Esophagus squamous epithelium (tissue), 5 donors: ENCODE measurements at places on chromosomes 16 and 17. TPM values are rescaled to one million over a fixed set of nuclear protein-coding genes. Genes with fewer than 3 reads are reported as not detected.
A peak's percentile ranks its signal among the peaks of the same experiment; 100 is the strongest.

Gene CEP20
- 36.1 TPM for total RNA-seq

Gene NPIPB6
- total RNA-seq, result 3.8 TPM

Gene C17orf50
- not detected for total RNA-seq

Gene FBXO47
- total RNA-seq, result not detected

Gene APOH
- not detected for total RNA-seq

Gene CCDC78
- total RNA-seq, result 0.59 TPM

Gene CMTM4
- total RNA-seq, result 13.7 TPM

- DNase-seq, result no peak
- H3K27me3 ChIP-seq, result no peaks in the 10 kb centered on the region
- no peak overlapping the region for H3K4me3 ChIP-seq
- no peaks in the 10 kb centered on the region for H3K36me3 ChIP-seq
- peaks cover 14% of the 10 kb centered on the region for H3K4me1 ChIP-seq
- peak overlapping the region; percentile 88 for H3K27ac ChIP-seq
These were observed 23.2 kb downstream of the MXRA7 start for GRCh38 chr17:76687298-76688164.

DNA sequence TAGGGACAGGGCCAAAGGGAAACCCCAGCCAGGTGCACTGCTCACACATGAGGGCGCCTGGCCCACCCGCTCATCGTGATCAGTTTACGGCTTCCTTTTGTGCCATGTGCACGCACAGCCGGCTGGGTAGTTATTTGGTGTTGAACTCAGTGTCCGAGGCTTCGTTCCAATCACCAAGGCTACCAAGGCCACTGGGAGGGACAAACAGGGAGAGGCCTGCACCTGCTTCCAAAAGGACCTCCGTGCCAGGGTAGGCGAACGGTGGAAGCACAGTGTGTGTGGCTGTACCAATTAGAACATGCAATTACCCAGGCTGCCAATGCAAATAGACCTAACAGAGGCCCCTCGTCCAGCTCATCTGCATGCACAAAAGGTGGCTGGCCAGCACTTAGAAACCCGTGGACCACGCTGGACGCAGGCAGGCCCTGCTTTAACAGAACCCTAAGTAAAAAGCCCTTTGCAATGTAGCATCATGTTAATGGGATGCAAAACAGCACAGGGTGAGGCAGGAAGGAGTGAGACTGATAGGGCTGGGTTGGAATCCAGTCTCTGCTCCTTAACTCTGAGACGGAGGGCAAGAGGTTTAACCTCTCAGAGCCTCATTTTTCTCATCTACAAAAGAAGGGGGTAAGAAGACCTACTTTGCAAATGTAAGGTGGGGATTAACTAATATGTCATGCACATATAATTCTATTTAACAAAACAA lies 204.0 kb downstream of the XYLT1 start:
- no peak overlapping the region for H3K4me3 ChIP-seq
- H3K27me3 ChIP-seq, result no peaks in the 10 kb centered on the region
- H3K27ac ChIP-seq, result no peak overlapping the region
- no peaks in the 10 kb centered on the region for H3K4me1 ChIP-seq
- H3K36me3 ChIP-seq, result no peaks in the 10 kb centered on the region
- no peak for DNase-seq

DNA sequence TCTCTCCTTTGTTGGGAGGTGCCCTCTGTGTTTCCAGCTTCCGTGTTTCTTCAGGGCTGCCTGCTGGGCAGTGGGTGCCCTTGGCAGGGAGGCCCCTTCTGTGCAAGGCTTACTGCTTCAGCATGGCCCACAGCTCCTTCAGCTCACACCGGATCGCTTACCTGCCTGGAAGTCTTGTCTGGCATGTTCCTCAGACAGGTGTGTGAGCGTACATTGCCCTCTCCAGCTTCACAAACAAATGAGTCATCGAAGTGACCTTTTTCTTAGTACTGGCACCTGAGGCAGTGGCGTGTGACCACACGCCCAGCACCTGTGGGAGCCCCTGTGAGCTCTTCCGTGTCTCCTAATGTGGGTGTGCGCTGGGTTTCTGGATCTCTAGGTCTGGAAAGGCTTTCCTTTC lies 3.5 kb downstream of the RAB40C start:
- H3K36me3 ChIP-seq, result no peaks in the 10 kb centered on the region
- peak overlapping the region; percentile 93 for H3K27ac ChIP-seq
- H3K27me3 ChIP-seq, result no peaks in the 10 kb centered on the region
- peak overlapping the region; percentile 80 for H3K4me3 ChIP-seq

DNA sequence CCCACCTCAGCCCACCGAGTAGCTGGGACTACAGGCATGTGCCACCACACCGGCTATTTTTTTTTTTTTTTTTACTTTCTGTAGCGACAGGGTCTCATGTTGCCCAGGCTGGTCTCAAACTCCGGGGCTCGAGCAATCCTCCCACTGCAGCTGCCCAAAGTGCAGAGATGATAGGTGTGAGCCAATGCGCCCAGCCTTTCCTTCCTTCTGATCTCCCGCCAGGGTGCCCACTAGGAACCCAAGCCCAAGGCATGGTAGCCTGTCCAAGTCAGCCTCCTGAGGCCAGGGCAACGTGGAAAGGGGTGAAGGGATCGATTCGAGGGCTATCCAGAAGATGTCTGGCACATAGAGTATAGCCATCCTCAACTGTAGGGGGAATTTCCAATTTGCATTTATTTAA lies 9.6 kb upstream of the CREBBP start:
- no peak overlapping the region for H3K27ac ChIP-seq
- H3K4me3 ChIP-seq, result no peak overlapping the region
- DNase-seq, result no peak
- peaks cover 4% of the 10 kb centered on the region for H3K27me3 ChIP-seq
- H3K36me3 ChIP-seq, result no peaks in the 10 kb centered on the region

DNA sequence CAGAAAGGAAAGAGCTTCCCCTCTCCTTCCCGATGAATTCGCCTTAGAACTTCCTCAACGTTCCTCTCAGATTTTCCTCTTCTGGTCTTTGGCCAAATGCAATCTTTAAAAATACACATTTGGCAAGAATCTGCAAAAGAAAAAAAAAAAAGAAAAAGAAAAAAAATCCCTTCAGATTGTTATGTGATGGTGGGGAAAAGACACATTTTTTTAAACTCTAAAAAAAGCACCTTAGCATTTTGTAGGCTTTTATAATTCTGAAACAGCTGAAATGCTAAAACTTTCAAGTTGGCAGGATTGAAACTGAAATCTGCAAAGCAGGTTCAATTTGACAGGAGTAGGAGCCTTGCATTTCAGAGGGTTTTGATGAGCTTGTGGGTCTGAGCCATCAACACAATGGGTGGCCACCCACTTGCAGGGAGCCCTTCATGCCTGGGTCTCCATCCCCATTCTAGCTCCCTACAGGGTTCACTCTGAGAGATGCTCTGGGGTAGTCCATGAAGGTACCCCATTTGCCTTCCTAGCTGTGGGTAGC lies 33.1 kb downstream of the CACNG3 start:
- DNase-seq, result no peak
- H3K36me3 ChIP-seq, result no peaks in the 10 kb centered on the region
- H3K27ac ChIP-seq, result no peak overlapping the region
- peaks cover 22% of the 10 kb centered on the region for H3K27me3 ChIP-seq
- no peaks in the 10 kb centered on the region for H3K4me1 ChIP-seq

DNA sequence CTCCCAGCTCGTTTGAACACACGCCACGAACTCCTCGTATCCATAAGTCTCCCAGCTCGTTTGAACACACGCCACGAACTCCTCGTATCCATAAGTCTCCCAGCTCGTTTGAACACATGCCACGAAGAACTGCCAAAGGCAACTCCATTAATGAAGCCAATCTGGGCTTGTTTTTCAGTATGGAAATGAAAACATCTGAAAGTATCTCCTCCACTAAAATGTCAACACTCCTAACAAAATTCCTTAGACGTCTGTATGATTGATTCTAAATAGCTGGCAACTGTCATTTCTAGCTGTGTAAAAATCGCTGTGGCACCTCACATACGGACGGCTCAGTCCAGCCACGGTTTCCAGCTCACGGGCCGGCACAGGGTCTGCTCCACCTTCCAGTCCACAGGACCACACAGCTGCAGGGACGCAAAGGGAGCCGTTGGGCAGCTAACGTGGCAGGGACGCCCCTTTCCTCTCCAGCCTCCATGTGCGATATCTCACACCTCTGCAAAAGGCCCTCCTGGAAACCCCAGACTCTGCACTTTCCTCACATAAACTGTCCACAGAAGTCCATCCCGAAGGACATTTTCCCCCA lies 67.1 kb upstream of the METRNL start:
- no peak overlapping the region for H3K4me3 ChIP-seq
- no peaks in the 10 kb centered on the region for H3K4me1 ChIP-seq
- no peaks in the 10 kb centered on the region for H3K27me3 ChIP-seq
- no peak for DNase-seq

DNA sequence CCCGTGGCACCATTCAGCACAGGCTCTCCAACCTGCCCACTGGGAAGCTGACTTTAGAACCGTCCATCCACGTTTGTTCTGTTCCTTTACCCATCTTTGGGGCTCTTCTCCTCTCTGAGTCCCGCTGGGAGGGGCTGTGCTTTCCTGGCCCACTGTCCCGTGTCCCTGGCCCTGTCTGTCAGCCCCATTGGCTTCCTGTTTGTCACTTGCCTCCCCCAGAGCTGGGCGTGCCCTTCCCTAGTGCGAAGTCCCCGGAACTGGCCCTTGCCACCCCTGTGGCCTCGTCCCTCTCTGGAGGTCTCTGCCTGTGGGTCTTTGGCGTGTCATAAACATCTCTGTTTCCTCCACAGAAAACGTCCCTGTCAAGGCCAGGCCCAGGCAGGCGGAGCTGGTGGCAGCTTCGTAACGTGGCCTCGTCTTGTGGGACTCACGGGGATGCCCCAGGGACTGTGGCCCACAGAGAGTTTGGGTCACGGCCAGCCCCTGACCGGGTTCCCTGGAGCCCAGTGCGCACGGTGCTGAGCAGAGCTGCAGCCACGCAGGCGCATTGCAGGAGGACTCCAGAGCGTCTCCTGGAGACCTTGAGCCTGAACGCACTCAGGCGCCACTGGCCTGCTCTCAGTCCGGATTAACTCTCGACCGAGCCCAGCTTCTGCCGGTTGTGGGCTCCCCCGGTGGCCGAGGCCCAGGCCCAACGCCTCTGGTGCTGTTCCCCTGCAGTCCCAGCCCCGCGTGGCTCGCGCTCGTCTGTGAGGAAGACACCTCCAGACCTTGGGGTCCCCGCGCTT lies 7.3 kb downstream of the CHMP6 start:
- peaks cover 4% of the 10 kb centered on the region for H3K27me3 ChIP-seq
- no peak overlapping the region for H3K27ac ChIP-seq
- H3K4me1 ChIP-seq, result peaks cover 35% of the 10 kb centered on the region
- peaks cover 46% of the 10 kb centered on the region for H3K36me3 ChIP-seq

- no peaks in the 10 kb centered on the region for H3K27me3 ChIP-seq
- H3K4me3 ChIP-seq, result peak overlapping the region; percentile 56
- H3K4me1 ChIP-seq, result no peaks in the 10 kb centered on the region
- no peaks in the 10 kb centered on the region for H3K36me3 ChIP-seq
- H3K27ac ChIP-seq, result peak overlapping the region; percentile 41
These were observed 41.2 kb downstream of the C16orf87 start for GRCh38 chr16:46789499-46790414.

GRCh38 chr17:31857920-31858641 lies 963 bp downstream of the COPRS start:
- DNase-seq, result no peak
- H3K27ac ChIP-seq, result peak overlapping the region; percentile 58
- H3K27me3 ChIP-seq, result no peaks in the 10 kb centered on the region
- peaks cover 39% of the 10 kb centered on the region for H3K36me3 ChIP-seq
- peaks cover 27% of the 10 kb centered on the region for H3K4me1 ChIP-seq
- peak overlapping the region; percentile 86 for H3K4me3 ChIP-seq

DNA sequence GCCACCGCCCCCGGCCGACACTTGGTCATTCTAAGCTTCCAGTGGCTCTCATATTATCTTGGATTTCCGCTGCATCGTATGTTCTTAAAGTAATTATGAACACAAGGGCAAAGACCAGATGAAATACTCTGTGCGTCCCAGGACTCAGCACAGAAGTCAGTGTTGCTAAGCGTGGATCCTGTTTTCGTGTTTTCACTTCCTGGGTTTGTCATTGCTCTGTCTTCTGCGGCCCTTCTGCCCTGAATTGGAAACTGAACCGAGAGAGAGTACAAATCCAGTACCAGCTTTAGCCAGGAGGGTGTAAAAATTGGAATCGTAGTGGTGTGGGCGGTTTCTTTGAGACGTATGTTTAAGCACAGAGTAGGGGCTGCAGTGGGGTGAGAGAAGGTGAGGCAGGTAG lies 32.7 kb downstream of the DBNDD1 start:
- peaks cover 4% of the 10 kb centered on the region for H3K4me1 ChIP-seq
- no peaks in the 10 kb centered on the region for H3K27me3 ChIP-seq
- H3K27ac ChIP-seq, result no peak overlapping the region
- H3K4me3 ChIP-seq, result no peak overlapping the region

DNA sequence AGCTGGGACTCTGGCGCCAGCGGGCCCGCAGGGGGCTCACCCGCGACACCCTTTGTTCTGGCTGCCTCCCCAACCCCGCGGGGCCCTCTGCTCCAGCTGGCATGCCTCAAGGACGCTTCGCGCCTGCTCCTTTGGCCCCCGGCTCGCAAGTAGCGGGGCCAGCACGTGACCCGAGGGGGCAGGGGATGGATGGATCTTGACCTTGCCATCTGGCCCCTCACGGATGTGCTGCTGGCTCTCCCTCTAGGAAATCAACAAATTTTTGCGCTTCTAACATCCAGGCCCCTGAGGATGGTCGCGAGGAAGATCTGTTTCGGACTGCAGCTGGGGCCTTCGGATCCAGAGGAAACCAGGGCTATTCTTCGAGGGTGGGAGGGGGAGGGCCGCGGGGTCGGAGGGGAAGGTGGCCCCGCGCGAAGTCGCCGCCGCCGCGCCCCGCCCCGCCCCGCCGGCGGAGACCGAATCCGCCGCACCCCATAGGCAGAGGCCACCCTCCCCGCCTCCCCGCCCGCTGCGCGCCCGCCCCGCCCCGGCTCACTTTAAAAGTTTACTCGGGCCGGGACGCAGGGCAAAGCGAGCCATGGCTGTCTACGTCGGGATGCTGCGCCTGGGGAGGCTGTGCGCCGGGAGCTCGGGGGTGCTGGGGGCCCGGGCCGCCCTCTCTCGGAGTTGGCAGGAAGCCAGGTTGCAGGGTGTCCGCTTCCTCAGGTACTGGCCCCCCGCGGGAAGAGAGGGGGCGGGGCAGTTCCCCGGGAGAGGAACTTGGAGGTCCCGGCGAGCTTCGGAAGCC lies at the start of gene ACSF2:
Gene ACSF2 (plus strand): TSS at position 537 of the 790 bp plus-strand sequence. CDS start 44 bp downstream, at position 581.
- no peaks in the 10 kb centered on the region for H3K36me3 ChIP-seq
- H3K27ac ChIP-seq, result peak within 1 kb of the TSS; percentile 75
- peaks cover 90% of the 10 kb centered on the region for H3K4me1 ChIP-seq
- peak; percentile 38 for DNase-seq
- H3K27me3 ChIP-seq, result no peaks in the 10 kb centered on the region

DNA sequence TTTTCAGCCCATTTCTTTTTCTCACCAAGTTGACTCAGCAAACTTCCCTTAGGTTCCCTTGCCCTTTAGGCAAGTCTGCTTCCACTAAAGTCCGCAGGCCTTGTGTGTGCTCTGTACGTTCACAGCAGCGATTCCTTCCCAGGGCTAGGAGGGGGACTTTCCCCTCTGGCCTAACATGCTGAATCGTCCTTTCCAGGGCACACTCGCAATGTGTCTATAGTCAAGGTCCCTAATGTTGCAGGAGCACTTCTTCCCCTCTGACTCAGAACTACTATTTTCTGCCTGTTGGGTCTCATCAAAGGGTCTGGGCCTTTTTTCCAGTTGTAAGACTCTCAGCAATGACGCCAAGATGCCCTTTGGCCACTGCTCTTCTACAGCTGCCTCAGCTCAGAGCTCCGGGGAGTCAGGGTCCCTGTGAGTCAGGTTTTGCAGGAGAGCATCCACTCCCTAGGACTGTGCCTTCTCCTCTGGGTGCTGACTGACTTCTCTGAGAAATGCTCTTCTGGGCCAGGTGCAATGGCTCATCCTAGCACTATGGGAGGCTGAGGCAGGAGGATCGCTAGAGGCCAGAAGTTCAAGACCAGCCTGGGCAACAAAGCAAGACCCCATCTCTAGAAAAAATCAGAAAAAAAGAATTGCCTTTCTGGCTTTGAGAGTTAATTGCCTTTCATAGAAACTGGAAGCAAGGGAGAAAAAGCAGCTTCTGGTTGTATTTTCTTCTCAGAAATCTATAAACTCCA lies 64.4 kb upstream of the TBX2 start:
- H3K4me3 ChIP-seq, result no peak overlapping the region
- peaks cover 10% of the 10 kb centered on the region for H3K27me3 ChIP-seq
- no peak for DNase-seq
